Myocyte (in vitro differentiated cells): ENCODE measurements at places on chromosomes 6 and 20. TPM values are rescaled to one million over a fixed set of nuclear protein-coding genes. Genes with fewer than 3 reads are reported as not detected.
A peak's percentile ranks its signal among the peaks of the same experiment; 100 is the strongest.

The PDE10A gene
- 15.8 and 16.2 TPM in 2 replicates for total RNA-seq

The TREML2 gene
- total RNA-seq, result not detected in 2 replicates

The PSMB9 gene
- 7.2 and 8.2 TPM in 2 replicates for total RNA-seq

GRCh38 chr6:123263981-123264380, 267.9 kb downstream of the CLVS2 start:
- no peak for DNase-seq

DNA sequence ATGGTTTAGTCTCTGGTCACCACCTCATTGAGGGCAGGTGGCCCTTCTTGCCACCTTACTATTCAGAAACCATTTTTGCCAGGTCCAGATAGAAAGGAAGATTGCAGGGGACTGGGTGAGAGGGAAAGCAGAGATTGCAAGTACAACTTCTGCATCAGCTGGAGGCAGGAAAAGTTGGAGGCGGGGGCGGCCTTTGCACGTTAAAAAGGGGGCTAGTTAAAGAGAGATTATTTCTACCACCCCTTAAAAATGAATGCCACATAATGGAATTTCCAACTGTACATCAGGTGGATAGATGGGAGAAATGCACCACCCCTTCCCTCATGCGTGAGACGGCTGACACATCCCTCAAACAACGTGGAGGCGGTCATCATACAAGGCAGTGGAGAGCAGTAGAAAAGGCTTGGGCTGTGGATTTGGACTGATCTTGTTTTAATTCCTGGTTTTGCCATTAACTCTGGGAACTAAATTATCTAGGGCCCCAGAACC, 95.4 kb upstream of the CNKSR3 start:
- no peak for DNase-seq

DNA sequence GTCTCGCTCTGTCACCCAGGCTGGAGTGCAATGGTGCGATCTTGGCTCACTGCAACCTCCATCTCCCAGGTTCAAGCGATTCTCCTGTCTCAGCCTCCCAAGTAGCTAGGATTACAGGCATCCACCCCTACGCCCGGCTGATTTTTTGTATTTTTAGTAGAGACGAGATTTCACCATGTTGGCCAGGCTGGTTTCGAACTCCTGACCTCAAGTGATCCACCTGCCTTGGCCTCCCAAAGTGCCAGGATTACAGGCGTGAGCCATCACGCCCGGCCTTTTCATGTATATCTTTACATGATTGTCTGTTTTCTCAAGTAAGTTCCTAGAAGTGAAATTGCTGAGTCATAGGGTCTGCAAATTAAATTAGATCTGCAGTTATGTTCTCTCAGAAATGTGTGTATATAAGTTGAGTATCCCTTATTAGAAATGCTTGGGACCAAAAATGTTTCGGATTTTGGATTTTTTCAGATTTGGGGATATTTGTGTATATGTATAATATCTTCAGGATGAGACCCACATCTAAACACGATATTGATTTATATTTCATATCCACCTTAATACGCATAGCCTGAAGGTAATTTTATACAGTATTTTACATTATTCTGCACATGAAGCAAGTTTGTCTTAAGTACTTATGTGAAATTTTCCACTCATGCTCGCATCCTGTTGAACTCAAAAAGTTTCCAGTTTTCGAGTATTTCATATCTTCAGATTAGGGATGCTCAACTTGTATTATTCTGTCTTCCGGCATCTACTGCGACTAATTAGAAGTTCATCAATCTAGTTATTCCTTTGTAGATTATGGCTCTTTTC, 40.4 kb downstream of the TAB2 start:
- DNase-seq, result no peak

DNA sequence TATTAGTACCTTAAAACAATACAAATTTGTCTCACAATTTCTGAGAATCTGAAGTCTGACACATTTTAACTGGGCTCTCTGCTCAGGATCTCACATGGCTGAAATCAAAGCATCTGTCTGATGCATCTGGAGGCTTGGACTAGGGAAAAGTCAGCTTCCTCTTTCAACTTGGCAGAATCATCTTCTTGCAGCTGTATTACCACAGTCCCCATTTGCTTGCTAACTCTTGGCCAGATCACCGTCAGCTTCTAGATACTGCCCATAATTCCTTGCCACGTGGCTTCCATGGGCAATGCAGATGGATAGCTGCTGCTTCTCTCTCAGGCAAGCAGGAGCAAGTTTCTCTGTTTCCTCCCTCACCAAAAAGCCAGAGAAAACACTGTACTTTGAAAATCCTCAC, 1106.4 kb upstream of the CITED2 start:
- DNase-seq, result peak; percentile 53
